ENCODE measurements at places on chromosomes 3 and 15.

DNA sequence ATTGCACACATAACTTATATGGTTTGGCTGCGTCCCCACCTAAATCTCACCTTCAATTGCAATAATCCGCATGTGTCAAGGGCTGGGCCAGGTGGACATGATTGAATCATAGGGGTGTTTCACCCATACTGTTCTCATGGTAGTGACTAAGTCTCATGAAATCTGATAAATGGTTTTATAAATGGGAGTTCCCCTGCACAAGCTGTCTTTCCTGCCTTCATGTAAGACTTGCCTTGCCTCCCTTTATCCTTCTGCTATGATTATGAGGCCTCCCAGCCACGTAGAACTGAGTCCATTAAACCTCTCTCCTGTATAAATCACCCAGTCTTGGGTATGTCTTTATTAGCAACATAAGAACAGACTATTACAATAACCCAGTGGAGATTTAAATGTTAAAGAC is 653.9 kb downstream of the ROBO1 start:
- DNase-seq, result no peak

DNA sequence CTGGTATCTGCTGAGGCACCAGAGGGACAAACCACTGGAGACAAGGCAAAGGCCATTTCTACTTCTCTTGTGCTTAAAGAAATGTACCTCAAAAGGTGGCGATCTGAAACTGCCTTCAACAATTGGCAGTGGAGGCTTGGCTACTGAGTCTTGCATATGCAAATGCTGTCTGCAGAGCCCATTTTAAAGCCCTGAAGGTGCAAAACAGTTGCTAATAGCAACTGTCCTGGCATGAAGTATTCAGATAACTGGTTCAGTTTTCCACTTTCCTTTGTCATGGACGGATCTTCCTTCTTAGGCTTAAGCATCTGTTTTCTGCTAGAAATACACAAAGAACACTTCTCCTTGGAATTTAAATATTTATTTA is 71.4 kb upstream of the PSMD6 start:
- DNase-seq, result no peak

DNA sequence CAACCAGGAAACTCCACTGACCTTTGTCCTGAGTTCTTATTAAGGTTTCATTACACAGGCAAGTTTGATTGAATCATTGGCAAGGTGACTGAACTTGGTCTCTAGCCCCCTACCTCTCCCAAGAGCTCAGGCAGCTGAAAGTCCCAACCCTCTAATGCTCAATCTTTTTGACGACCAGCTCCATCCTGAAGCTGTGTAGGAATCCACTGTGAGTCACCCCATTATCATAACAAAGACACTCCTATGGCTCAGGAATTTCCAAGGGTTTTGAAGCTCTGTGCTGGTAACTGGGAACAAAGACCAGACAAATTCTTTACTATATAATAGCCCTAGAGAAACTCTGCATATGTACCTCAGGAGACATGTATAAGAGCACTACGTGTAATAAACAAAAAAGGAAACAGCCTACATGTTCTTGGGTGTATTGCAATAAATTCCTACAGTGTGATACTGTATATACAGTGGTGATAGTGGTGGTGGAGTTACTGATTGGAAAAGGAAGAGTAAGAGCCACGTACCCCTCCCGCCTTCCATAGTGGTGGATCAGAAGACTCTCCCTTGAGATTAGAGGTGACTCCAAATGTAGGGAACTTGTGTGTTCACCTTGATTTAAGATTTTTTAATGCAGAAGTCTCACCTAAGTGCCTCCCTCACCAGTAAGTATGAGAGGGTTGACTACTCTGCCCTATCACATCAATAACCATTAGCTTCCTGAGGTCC is 116.6 kb downstream of the ST8SIA2 start:
- no peak for DNase-seq

- peak; percentile 34 for DNase-seq
Measured at GRCh38 chr3:52055537-52056351, 627 bp downstream of the DUSP7 start.

- no peak for DNase-seq
Measured at GRCh38 chr3:99505646-99506269, 132.6 kb upstream of the COL8A1 start.

DNA sequence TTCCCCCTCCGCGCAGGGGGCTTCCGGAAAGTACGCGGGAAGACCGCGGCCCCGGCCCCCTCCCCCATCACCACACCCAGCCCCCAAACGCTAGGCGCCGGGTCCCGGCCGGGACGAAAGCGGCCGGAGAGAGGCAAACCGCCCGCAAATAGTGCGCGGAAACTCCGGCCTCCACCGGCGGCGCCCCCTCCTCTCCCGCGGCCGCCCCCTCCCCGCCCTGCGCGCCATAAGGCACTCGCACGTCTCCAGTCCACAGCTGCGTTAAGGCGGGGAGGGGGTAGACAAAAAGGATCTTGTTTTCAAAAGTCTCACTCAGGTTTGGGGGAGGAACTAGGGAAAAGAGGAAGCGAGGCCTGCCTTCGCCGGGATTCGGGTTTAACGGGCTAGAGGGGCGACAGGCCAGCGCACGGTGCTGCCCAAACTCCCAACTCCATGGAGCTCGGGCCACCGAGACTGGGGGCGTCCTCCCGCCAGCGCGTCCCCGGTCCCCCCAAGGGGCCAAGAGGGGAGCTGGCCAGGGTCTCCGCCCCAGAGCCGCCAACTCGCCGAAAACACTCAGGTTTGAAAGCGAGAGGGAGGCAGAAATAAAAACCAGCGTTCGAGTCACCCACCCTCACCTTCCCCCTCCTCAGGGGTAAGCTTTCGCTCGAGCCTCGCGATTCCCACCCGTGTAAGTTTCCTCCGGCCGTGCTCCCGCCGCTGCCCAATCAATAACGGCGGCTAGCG is 1.8 kb downstream of the ANP32A start:
- DNase-seq, result no peak

- no peak for DNase-seq
Measured at GRCh38 chr3:16118396-16118795, 56.1 kb upstream of the GALNT15 start.

DNA sequence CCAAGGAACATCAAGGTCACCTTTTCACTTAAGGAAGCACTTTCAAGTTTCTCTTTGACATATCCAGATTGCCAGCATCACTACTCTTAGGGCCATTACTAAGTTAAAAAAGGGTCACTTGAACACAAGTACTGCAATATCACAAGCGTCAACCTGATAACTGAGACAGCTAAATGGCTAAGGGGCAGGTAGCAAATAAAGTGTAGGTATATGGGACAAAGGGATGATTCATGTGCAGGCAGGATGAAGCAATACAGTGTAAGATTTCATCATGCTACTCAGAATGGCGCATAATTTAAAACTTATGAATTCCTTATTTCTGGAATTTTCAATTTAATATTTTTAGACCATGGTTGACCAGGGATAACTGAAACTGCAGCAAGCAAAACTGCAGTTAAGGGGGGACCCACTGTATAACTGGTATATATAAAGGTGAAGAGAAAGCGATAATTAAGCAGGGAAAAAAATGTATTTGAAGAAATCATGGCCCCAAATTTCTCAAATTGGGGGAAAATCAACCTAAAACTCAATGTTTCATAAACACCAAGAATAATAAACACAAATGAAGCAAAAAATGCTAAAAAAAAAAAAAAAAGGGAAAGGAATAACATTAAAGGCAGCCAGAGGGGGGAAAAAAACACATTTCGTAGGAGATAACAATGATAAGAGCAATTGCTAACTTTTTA is 13.1 kb downstream of the CCR1 start:
- DNase-seq, result no peak

DNA sequence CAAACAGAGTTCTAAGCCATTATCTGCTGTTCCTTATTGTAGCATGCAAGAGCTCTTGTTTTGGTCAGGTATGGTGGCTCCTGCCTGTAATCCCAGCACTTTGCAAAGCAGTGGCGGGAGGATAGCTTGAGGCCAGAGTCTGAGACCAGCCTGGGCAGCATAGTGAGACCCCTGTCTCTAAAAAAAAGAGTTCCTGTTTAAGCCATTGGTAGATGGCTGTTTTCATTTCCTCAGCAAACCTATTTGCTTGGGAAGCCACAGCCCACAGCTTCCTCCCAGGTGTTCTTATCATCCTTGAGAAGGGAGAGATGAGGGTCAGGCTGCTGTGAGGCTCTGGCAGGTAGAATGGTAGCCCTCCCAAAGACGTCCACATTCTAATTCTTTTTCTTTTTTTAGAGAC is 24.4 kb upstream of the FAM81A start:
- no peak for DNase-seq

DNA sequence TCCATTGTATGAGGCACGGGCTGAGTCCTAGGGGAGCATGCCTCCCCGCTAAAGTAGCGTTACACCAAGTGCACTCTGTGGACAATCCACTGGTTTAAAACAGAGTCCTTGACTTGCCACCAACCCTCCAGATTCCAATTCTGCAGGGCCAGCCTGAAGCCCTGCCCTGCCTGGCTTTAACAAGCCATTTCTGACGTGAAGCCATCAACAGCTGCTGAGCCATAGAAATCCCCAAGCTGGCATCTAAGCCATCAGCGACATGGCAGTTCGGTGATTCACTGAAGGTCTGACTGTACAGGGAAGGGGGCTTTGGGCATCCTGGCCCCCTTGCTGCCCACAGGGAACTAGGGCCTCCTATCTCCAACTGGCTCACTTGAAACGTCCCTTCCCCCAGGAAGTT is 265.7 kb downstream of the UACA start:
- no peak for DNase-seq

GRCh38 chr3:27985369-27986035 is 255.9 kb upstream of the CMC1 start:
- no peak for DNase-seq

DNA sequence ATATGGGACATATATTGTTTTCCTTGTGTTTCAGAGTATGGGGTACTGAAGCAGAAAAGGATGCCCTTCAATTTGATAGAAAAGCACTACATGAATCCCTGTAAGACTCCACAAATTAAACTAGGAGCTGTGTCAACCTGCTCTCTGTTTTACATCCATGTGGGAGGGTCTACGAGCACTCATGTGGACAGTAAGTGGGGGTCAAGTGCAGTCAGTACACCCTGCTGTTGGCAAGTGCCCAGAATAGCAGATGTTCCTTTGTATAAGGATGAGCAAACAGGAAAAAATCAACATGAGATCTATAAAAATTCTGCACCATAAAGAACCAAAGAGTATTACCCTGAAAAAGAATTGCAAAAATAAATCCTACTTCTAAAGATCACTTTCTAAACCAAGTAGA is 659.9 kb downstream of the SI start:
- DNase-seq, result no peak

- no peak for DNase-seq
Measured at GRCh38 chr15:36005542-36005941, 459.6 kb upstream of the DPH6 start.

GRCh38 chr3:152754303-152754702 is 80.6 kb upstream of the P2RY1 start:
- DNase-seq, result no peak

DNA sequence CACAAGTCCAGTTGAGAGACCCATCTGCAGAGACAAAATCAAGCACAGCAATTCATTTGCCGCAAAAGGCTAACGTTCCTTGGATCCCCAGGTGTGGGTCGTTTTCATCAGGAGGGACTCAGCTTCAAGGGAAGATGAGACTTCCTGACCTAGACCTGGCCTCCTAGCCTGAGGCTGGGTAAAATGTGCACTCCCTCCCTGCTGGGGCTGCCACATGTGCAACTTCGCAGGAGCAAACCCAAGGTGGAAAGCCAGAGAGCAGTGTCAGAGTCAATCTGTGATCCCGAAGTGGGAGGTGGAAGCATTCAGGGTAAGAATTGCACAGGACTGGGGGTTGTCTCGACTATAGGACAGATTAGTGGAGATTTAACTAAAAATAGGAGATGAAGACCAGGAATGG is 164.7 kb upstream of the UMPS start:
- no peak for DNase-seq

DNA sequence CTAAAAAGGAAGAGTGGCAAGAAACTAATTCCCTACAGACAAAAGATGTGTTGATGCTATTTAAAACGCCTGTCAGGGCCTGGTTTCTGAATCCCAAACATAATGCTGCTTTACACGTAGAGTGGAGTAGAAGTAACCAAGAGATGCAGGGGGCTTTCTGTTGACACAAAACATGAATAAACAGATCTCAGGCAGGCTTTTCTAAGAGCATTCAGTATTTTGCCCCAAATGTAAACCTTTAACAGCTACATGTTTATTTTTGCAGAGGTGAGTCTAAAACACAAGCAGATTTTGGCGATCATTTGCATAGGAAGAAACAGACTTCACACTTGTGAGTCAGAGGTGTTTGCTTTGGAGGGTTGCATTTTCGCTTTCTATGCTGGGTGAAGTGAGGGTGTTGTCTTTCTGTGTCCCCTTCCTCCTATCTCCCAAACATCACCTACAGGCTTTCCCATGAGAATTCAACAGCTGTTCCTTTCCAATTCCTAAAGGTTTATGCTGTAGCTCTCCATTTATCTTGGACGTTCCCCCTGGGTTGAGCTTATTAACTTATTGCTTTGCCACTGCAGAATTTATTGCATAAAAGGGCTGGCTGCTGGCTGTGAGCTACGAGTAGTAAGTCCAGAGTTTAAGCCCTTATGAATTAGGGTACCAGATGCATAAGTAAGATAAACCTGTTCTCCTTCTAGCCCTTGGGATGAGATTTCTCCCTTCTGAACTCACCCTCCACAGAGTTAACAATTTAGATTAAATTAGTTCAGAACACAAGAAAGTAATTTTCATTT is 156.7 kb downstream of the DIPK2A start:
- DNase-seq, result no peak

- no peak for DNase-seq
Measured at GRCh38 chr3:111454551-111454950, 87.4 kb upstream of the CD96 start.

DNA sequence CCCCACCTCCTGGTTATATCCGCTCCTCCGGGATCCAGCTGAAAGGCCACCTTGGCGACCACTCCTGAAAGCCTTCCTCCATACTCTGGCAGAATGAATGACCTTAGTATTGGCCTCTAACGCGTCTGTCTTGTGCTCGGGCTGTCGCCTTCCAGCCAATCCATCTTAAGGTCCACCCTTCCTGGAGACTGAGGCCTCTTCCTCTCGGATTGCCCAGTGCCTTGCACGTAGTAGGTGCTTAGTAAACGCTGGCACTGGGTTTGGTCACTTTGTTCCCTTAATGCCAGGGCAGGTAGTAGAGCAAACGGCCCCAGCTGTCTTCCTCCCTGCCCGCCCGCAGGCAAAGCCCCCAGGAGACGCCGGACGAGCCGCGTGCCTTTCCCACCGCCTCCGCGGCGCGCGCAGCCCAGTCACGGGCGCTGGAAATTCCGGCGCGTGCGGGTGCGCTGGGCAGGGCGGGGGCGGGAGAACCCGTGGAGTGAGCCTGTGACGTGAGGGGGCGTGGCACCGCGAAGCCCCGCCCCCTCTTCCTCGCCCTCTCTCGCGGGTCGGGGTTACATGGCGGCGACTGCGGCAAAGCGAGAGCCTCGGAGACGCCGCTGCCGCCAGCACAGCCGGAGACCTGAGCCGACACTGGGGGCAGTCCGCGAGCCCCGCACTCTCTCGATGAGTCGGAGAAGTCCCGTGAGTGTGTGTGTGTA is at the start of gene MAPK6:
TSS of gene MAPK6 (plus strand) at position 527 of the 701 bp plus-strand sequence. CDS start 27,242 bp downstream, outside the sequence.
- DNase-seq, result peak; percentile 91

- no peak for DNase-seq
Measured at GRCh38 chr3:193129607-193130006, 111.4 kb upstream of the PLAAT1 start.

GRCh38 chr3:185815391-185816282 is 9.2 kb downstream of the IGF2BP2 start:
- DNase-seq, result no peak

GRCh38 chr15:62904041-62904910 is 138.3 kb upstream of the TPM1 start:
- no peak for DNase-seq

- DNase-seq, result no peak
Measured at GRCh38 chr3:33718595-33718907, 497 bp upstream of the CLASP2 start.

- DNase-seq, result peak; percentile 33
Measured at GRCh38 chr15:72009222-72009621, 108.7 kb downstream of the MYO9A start.
